Erythroblast (primary cell): ENCODE measurements at places on chromosomes 7 and 10.

- no peak for DNase-seq
Observed at GRCh38 chr10:70656489-70656888, 15.8 kb upstream of the ADAMTS14 start.

DNA sequence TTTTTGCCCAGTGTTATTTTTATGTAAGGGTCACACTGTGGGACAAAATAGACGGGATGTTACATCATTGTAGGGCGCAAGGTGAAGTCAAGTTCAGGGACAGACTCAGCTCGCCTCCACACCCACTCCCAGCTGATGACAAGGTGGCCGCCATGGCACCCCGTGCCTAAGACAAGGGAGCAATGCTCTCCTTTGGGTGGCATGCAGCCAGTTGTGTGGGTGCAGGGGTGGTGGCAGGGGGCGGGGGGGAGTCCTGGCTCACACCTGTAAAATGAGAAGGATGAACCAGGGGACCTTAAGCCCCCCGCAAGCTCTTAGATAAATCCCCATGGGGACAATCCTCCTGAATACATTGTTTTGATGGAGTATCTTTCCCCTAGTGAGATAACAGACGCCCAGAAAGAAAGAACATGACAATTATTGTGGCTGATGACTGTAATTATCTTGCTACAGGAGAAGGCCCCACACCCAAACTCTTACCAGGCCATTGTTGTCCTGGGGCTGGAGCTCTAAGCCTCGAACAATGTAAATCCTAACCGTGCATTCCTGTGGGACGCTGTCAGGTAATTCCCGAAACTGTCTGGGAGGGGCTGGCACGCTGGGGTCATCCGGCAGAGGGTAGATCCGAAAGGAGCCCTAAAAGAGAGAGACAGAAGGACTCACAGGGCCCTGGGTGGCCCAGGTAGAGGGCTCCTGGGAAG lies 148.7 kb downstream of the MYOF start:
- no peak for DNase-seq

GRCh38 chr10:4051011-4051640 lies 266.1 kb upstream of the KLF6 start:
- DNase-seq: no peak

- DNase-seq: no peak
Observed at GRCh38 chr10:88979603-88980002, 11.0 kb upstream of the FAS start.

DNA sequence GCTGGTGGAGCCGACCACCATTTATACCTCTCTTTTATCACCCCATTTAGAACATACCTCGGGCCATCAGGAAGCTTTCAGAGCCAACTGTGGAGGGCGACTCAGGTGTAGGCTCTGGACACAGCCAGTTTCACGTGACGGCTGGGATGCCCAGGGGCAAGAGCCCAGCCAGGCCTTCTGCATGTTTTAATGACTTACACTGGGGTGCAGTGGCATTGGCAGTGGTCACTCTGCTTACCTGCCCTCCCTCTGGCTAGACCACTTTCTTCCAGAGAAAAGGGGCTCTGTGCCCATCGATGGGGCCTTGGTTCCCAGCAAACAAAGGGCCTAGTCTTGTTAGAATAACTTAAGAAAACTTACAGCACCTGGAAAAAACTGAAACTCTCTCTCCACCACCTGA lies 50.0 kb downstream of the PNLIPRP2 start:
- DNase-seq: no peak
